ENCODE measurements at places on chromosomes 1 and 21.

DNA sequence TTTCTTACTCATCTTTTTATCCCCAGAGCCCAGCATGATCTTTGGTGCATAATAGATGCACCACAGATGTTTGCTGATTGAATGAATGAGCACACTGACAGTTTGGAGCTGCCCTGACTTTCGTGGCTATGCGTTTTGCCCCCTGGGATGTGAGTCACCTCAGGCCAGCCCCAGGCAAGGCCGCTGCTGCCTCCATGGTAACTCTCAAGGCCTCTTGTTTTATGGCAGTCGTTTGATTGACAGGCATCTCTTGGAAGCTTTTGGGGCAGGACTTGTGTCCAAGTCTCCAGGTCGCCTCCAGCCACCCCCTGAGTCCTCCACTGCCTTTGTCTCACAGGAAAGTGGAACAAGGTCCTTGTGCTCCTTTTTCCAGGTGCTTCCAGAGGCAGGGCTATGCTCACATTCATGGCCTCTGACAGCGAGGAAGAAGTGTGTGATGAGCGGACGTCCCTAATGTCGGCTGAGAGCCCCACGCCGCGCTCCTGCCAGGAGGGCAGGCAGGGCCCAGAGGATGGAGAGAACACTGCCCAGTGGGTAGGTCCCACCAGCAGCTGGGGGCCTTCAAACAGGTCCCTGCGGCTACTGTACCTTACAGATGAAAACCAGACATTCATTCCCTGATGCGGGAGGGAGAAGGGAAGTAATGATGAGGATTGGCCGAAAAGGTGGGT is 11.2 kb downstream of the PSEN2 start:
- no peak for DNase-seq

DNA sequence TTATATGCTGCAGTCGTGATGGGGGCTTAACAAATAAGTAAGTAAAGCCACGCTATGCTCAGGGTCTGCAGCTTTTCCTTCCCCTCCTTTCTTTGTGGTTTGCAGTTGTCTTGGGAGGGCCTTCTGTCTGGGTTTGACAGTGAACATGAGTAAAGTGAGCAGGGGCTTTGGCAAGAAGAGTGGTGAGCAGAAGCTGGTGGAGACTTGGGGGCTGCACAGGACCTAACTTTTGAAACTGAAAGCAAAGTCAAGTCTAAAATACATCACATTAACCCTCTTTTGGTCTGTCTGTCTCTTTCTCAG is 368.6 kb upstream of the VAMP3 start:
- DNase-seq = no peak

DNA sequence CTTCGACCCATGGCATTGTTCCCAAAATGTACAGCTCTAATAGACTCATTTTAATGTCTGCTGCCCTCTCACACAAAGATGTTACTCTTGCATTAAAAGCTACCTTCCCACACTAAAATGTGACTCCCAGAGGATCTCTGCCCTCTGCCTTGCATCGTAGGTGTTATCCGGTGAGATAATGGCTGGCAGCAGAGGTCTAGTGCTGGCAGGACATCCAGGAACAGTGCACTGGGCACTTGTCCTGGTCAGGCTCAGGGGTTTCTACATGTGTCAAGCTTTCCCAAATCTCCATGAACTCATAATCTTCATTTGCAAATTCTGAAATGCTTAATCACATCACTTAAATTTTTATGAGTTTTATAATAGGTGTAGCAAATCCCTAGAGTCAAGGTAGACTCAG is 310.6 kb downstream of the LRRIQ3 start:
- DNase-seq = no peak

GRCh38 chr1:220751111-220751510 is 3.0 kb downstream of the MTARC2 start:
- no peak for DNase-seq

- no peak for DNase-seq
Measured at GRCh38 chr1:2405588-2406295, 6.6 kb downstream of the PEX10 start.

GRCh38 chr21:44996501-44996921 is 56.7 kb downstream of the SLX9 start:
- no peak for DNase-seq

DNA sequence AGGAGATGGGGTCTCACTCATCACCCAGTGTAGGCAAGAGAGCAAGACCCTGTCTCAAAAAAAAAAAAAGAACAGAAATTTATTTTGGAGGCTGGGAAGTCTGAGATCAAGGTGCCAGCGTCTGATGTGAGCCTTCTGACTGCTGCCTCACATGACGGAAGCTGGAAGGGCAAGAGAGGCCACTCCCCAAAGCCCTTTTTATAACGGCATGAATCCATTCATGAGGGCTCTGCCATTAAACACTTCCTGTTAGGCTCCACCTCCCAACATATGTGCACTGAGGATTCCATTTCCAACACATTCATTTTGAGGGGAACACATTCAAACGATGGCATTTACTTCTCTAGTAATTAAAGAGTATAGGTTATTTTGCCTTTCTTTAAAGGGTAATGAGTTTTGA is 50.9 kb upstream of the C1orf198 start:
- DNase-seq = no peak

- no peak for DNase-seq
Measured at GRCh38 chr1:109821831-109822745, 58.4 kb upstream of the EPS8L3 start.

DNA sequence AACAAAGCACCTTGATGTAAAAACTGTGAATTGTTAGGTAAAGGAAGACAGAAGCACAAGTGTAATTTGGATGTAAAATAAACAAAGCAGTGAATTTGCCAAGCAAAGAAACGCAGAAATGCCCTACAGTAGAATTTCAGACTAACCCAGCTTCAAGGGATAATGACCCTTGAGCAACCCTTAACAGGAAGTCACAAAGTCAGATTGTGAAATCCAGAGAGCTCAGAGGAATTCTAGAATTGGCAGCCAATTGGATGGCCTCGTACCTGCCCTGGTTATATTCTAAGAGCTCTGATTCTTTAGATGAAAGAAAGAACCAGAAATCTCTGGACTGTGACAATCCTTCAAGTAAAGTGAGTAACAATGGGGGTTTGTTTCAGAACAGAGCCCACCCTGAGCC is 152.7 kb upstream of the CHRM3 start:
- DNase-seq = no peak

DNA sequence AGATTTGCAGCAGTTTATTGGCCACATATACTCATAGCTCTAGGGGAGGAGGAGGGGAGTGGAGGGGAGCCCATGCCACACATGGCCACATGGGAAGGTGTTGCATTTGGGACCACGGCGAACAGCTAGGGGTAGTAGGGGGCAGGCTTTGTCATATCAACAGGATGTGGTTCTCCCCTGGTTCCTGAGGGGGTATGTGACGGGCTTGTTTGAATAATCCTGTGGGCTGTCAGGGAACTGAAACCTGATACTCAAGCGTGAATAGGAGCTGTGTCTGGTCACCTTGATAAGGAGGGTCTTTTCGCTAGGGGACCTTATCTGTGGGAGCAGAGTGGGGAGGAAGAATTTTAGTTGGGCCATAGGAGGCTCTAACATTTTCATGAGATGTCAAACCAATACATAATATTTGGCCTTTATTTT is 264.7 kb downstream of the CTH start:
- DNase-seq = no peak

DNA sequence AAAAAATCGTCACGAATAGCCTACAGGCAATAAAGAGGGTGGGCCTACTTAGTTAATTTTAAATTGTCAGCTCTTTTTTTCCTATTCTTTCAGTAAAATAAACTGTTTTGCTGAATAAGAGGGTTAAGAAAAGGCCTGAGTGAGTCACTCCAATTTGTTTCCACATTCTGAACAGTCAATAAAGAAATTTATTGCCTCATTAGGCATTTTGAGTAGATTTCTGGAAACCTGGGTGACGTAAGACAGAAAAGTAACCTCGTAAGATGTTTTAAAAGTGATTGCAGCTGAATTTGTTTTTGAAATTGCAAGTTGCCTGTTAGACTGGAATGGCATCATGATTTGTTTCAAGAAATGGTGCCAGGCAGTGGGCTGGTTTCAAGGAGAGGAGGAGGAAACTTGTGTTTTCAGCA is 439.3 kb downstream of the USP25 start:
- no peak for DNase-seq

- no peak for DNase-seq
Measured at GRCh38 chr1:8814865-8815264, 2.6 kb downstream of the RERE start.

DNA sequence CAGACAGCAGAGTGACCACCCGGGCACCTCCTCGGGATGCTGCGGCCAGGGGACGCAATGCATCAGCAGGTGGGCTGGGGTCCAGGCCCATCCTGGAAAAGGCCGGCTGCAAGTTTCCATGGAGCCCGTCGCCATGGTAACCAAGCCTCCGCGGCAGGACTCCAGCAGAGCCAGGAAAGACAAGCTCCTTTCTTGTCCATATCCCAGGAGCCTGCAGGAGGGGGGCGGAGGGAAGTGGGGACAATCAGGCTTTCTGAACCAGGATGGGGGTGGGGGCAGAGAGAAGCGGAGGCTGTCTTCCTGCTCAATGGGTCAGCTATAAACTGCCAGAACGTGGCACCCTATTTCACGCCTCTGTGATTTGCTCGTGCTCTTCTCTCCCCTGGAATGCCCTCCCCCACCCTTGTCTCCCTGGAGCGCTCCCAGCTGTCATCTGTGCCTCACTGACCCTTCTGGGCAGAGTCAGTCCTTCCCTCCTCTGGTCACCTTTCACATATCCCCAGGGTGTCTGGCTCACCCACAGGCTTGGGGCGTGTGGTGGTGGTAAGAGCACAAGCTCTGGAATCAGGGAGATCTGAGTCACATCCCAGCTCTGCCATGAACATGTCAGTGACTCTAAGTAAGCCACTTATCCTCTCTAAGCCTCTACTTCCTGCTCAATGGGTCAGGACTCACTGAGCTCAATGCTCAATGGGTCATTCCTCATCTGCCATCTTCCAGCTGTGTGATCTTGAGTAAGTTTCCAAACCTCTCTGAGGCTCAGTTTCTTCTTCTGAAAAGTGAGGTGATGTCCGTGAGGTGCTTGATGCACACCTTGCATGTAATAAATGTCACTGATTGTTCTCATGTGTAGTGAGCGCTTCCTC is 58.9 kb upstream of the LAPTM5 start:
- no peak for DNase-seq

DNA sequence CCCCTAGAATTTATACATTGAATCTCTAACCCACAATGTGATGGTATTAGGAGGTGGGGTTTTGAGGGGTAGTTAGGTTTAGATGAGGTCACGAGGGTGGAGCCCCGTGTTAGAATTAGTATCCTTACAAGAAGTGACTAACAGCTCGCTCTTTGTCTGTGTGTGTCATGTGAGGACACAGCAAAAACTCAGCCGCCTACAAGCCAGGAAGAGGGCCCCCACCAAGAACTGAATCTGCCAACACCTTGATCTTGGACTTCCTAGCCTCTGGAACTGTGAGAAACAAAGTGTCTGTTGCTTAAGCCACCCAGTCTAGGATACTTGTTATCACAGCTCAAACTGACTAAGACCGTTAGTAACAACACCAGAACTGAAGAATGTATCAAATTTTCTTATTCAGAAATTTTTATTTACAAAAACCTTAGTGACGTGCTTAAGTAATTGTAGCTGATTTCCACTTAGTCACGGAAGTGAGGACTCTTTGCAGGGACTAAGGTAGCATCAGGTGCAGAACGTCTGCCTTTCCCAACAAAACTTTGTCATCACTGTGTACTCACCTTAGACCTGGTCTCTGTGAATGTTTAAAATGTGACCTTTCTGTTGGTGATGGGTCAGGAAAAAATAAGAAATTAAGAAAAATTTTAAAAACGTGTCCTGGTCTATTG is 24.5 kb upstream of the LRRC8C start:
- no peak for DNase-seq

DNA sequence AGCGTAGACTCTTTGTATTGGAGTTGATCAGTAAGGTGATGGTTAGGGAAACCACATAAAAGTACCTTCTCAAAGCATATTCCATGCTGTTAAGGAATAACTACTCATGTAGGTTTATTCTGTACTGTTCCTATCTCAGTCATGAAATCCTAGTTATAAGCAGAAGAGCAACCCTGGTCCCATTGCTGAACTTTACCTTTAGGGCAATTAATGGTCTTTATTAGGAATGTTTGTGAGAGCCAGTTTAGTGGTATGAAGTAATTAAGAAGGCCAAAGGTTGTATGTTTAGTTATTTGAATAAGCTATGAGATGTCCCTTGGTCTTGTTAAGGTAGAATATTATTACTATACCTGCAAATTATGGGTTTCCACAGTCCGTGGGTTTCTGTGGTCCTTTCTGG is 44.0 kb downstream of the ACP6 start:
- no peak for DNase-seq

DNA sequence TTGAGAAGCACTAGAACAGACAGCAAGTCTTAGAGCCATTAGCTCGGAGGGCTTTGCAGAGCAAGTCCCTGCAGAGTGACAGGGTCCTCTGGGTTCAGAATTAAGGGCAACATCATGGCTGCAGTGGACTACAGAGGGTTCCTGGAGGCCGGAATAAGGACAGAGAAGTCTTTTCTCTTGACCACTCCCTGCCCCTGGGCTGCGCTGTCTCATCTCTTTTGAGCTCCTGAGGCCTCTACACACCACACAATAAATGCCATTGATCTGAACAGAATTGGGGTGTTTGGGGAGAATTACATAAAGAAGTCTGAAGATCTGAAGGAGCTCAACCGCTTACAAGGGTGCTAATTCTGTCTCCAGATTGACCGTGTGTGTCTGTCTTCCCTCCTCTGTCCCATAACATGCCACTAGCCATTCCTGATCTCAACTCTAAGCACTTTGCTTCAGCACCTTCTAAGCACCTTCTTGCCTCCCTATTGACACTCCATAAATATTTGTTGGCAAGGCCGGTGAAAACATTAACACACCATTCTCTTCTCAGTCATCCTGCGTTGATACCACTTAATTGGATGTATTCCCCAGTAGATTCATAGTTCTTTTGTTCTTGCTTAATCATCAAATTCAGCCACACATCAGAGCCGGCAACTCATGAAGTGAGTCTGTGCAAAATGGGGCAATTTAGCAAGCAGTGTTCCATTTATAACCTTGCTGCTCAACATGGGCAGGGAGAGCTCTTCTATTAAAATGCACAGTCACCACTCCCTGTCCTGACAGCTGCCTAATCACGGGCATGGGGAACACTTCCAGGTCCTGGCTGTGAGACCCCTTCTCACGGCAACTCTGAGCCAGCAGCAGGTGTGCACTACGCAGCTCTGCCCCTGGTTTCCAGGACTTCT is 49.7 kb downstream of the NMNAT2 start:
- no peak for DNase-seq

All from NCI-H1436 treated with DMSO at 0.1 percent for 48 hours (cell line).